ENCODE measurements at places on chromosomes 3 and 15.

DNA sequence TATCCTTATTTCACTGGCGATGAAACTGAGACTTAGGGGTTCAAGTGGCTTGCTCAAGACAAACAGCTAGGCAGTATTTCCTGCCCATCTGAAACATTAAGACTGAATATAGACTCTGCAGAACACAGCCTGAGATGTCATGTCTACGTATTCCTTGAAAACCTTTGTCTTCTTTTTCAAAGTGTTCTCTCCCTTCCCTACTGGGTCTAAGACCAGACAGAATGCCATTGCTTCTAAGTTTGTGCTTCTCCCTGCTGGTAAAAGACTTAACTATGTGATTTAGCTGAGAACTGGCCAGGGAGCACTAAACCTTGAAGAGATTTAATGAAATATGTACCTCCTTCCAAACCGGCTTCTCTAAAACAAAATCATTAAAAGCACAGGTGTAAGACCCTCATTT lies 9.9 kb downstream of the BCL6 start:
- no peak for DNase-seq

DNA sequence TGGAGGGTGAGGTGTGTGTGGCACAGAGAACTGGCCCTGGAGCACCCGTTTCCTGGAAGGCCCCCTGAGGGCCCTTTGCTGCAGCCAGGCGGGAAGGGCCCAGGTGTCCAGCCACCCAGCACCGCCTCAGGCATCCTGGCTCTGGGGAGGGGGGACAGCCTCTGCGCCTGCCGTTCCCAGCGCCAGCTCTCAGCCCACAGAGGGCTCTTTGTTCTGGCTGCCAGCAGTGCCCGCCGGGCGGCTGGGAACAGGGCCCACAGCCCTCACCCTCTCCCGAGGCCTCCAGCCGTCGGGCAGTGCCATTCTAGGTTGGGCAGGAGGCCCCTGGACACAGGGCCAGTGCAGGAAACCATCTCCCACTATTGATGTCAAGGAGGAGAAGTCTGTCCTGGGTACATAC lies 8.3 kb downstream of the SLC38A3 start:
- no peak for DNase-seq

DNA sequence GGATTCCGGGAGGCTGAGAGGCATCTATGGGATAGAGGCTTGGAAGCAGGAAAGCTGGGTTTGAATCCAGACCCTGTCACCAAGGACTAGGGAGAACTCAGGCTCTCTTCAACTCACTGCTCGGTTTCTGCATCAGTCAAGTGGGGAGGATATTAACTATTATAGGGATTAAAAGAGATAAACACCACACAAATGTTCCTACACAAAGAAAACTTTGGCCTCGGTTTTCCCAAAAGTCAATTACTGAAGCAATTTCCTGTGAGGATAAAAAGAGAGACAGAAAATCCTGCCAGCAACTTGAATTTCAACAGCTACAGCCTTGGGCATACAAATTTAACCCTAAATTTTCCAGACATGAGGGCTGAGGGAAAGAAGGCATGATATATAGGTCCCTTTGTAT lies 36.0 kb downstream of the ITGB5 start:
- no peak for DNase-seq

- DNase-seq: peak; percentile 22
Measured at GRCh38 chr3:119292666-119293065, 1.5 kb upstream of the ARHGAP31 start.

GRCh38 chr15:68200016-68200861 lies 4.9 kb downstream of the CALML4 start:
- DNase-seq: no peak

DNA sequence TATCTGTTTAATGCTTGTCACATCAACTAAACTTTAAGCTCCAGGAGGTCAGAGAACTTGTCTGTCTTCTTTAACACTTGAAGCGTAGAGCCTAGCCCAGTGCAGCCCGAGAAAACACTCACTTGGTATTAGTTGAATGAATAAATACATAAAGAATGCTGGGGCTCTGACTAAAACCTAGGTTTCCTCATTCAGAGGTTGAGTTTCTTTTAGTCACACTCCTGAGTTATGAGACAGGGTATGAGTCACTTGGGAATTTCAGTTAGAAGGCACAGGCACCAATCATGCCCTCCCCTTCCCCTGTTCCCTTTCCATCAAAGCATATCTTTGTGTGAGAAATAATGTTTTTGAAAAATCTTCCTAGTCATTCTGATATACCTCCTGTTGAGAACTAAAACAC lies 589.8 kb upstream of the DPPA4 start:
- no peak for DNase-seq

- no peak for DNase-seq
Measured at GRCh38 chr3:8857720-8858367, 88.4 kb upstream of the OXTR start.

- DNase-seq: no peak
Measured at GRCh38 chr3:162206648-162207047, 710.0 kb downstream of the OTOL1 start.

All from B cell (primary cell).